Stimulated activated CD4-positive, alpha-beta T cell treated with anti-CD3 and anti-CD28 coated beads, Interleukin-1b, Interleukin-23, amount 100 ng/mL, for 1 hour (primary cell): ENCODE measurements at places on chromosomes 5 and 9.

GRCh38 chr5:134289509-134290113, 63.7 kb upstream of the PPP2CA start:
- DNase-seq, result no peak

GRCh38 chr5:154397652-154398406, 48.0 kb upstream of the SAP30L start:
- no peak for DNase-seq

DNA sequence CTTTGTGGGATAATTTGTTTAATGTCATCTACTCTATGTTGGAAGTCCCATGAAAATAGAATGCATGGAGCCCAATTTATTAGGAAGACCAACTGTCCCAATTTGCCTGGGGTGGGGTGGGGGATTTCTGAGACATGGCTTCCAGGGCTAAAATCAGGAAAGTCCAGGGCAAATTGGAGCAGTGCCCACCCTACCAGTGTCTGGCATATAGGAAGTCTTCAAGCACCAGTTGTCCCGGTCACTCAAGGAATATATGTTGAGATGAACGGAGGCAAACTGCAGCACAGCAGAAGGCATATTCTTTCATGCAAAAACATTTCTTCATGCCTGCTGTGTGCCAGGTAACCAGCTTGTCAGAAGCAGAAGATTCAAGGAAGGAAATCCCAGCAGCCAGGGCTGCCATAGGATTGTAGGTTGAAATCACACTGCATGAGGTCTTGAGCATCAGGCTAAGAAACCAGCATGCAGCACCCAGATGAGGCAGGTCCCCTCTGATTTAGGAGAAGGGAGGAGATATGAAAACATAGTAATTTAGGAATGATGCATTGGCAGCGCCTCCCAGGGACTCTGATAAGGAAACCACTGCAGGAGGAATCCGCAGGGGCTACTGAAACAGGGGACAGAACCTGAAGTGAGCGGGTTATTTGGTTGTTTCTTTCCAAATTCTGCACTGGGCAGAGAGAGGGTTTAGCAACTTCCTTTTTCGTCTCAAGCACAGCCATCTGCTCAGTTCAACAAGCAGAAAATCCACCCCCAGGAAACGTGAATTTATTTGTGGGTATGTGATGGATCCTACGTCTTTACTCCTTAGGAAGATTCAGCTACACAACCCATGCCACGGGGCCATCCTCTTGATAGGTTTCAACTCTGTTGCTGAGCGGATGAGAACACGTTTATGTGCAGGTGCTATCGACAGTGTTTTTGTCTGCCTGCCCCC, 112.6 kb upstream of the CPEB4 start:
- no peak for DNase-seq

DNA sequence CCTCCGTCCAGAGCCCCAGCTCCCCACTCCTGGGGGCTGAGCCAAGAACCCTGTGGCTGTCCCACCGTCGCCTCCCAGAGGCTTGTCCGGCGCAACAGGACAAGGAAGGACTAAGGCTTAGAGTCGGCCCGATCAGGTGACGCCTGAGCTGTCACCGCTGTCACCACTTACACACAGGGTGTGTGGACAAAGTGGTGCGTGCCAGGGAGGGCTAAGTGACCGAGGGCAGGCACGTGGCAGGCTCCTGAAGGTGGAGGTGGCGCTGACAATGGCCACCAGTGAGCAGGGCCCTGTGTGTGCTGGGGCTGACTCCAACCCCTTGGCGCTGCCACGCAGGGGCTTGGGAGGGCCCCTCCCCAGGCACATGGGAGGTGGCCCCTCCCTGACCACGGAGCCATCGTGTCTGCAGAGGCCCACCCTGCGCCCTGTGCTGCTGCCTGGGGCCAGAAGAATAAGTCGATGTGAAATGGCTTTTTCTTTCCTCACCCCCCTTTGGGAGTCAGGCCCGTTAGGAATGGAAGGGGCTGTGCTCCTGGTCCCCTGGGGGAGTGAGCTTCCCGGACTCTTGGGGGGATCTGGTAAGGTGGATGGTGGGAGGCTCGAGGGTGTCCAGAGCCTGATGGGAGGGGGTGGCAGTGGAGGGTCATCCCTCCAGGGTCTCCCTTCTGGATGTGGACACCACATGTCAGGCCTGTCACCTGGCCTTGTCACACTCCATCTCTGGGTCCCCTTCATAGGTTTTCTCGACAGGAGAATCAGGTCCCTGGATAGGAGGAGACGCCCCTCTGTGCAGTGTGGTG, 2.6 kb upstream of the GPSM1 start:
- no peak for DNase-seq

DNA sequence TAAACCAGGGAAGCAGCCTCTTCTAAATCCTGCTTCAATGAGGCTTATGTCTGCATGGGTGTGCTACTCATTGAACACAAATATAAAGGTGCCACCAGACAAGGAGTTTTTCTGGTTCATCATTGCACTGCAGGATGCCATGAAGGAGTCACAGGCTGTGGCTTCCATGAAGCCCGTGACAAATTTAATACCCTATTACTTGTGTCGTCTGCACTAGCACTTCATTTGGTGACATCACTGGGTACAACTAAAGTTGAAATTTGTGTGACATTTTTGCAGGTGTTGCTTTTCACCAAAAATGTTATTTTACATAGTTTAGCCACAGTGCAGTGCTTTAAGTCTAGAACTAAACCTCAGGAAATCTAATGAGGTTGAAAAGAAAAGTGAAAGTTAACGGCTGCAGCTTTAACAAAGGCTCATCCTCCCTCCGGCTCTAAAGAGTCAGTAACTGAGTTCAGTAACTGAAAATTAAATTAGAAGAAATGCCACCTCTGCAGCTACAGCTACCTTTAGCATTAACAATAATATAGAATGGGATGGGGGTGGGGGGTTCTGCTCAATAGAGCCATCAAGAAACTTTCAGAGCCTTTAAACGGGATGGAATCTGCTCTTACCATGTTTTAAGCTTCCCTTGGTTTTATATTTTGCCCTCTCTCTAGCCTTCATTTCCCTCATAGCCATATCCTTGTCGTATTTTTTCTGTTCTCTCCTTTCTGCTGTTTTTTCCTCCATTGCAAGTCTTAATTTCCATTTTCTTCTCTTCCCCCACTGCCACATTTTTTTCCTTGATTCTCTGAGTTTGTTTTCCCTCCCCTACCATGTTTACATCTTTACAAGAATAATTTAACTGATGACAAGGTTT, 233.8 kb upstream of the TMEM161B start:
- no peak for DNase-seq

DNA sequence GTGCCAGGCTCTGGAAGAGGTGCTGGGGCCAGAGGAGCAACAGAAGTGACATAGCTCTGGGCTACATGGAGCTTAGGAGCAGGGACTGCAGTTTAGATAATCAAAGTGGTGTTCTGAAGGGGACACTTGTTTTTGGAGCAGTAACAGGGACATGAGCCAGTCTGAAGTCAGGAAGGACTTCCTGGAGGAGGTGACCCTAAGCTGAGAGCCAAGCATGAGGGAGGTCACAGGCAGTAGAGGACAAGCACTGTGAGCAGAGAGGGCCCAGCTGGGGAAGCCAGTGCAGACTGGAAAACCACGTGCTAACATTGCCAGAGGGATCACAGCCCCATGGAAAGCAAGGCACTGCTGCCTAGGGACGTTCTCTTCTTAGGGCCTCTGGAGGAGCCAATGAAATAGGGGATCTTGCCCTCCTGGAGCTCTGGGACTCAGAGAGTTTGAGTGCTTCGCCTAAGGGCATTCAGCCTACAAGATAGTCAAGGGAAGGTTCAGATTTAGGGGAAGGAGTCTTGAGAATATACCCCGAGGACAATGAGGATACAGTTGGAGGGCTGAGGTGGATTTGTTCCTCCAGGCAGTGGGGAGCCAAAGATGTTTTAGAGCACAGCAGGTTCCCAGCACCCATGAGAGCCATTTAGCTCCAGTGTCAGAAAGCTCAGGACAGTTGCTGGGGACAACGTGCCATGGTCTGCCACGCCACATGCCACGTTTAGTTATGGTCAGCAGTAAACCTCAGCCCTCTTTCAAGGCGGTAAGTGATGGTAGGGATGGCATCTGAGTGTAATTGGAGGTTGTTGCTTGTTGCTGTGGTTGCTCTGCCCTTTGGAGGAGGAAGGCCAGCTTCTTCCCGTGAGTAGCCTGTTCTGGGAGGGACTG, 40.5 kb upstream of the SH3PXD2B start:
- no peak for DNase-seq

GRCh38 chr5:76861612-76862011, 11.8 kb downstream of the S100Z start:
- no peak for DNase-seq

DNA sequence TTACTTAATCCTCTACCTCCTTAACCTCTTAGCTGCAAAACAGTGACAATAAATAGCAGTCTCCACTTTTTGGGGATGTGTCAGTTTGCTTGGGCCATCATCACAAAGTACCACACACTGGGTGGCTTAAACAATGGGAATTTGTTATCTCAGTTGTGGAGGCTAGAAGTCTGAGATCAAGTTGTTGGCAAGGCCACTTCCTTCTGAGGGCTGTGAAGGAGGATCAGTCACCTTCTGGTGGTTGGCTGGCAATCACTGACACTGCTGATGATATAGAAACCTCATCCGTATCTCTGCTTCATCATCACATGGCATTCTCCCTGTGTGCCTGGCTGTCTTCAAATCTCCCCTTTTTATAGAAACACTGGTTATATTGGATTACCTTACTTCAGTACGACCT, 187.1 kb upstream of the TBC1D2 start:
- DNase-seq, result no peak

DNA sequence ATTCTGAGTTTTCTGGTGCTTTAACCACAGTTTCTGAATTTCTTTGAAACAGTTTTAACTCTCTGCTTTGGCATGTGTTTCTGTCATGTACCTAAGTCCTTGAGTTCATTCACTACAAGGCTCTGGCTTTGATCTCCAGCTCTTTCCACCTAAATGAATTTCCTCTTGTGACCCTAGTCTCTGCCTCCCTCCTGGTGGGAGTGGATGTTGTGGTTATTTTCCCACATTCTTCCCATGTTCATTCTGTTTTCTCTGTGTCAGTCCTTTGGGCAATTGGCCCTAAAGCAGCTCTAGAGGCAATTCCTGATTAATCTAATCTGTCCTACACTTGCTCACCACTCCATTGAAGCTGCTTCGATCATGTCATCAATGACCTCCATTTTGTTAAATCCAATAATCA, 28.4 kb upstream of the DPYSL3 start:
- no peak for DNase-seq

GRCh38 chr5:117255211-117256027, 680.8 kb upstream of the SEMA6A start:
- no peak for DNase-seq

- DNase-seq, result no peak
Observed at GRCh38 chr5:42252306-42252705, 170.9 kb upstream of the GHR start.

DNA sequence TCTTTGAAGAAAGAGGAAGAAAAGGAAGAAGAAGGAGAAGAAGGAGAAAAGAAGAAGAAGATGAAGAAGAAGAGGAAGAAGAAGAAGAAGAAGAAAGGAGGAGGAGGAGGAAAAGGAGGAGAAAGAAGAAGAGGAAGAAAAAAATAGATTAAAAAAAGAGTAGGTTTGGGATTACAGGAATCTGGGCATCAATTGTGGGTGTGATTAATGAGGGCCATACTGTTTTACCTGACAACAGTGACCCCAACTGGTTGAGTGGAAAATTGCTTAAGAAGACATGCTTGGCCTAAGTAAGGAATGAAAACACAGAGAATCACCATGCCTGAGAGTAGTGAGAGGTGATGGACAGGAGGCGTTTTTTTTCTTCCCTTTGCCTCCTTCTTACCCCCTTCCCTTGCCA, 114.6 kb downstream of the FAM170A start:
- no peak for DNase-seq

GRCh38 chr5:119583684-119584083, 45.7 kb upstream of the FAM170A start:
- DNase-seq, result no peak

GRCh38 chr5:18281947-18282581, 647.8 kb downstream of the TAF11L14 start:
- DNase-seq, result no peak

GRCh38 chr5:72067682-72068470, 39.4 kb upstream of the MAP1B start:
- DNase-seq, result no peak

GRCh38 chr9:33623658-33624586, 99.9 kb downstream of the ANKRD18B start:
- peak; percentile 47 for DNase-seq

DNA sequence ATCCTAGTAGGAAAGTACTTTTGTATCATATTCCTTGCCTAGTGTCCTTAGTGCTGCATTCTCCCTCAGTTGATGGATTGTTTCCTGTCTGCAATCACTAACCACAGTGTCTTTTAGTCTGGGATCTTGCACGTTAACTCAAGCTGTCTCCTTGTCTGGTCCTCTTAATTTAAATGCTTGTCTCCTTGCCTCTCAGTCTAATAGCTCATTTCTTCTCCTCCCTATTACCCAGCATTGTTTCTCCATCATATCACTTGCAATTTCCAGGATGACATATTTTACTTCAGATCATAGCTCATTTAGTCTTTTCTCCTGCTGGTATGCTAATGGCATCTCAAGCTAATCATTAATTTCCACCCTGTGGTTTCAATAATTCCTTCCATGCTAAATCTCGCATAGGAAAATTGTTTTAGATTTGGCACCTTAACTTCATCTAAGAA, 2052.0 kb upstream of the C9orf72 start:
- no peak for DNase-seq

DNA sequence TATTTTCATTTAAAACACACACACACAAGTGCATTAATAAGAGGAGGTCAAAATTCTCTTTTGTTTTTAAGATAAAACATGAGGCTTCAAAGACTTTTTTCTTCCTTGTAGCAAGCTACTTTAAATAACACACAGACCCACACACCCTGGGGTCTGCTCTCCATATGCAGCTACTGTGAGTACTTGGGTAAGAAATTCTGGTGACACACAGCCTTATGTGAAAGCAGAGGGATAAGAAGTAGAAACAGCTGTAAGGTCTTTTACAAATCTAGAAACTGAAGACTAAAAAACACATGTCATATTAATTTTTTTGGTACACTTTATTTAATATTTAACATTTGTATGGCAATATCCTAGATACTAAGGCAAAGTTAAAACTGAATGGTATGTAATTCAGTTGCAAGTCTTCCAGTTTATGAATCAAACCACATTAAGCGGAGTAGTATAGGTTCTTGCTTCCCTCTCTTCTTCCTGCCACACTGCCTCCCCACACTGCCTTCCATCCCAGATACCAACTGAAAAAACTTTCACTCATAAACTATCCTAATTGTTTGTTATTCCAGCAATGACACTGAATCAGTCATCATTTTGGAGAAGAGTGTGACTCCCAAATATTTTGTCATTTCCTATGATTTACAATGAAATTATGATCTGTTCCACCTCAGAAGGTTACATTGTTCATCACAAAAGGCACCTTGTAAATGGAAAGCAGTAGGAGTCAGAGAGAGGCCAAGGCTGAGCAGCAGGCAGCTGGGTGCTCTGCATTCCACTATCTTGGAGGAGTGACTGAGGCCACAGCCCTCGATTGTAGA, 92.0 kb downstream of the PLCXD3 start:
- no peak for DNase-seq

- no peak for DNase-seq
Observed at GRCh38 chr5:45741110-45741509, 44.9 kb upstream of the HCN1 start.

GRCh38 chr5:52077941-52078815, 694.9 kb downstream of the ISL1 start:
- no peak for DNase-seq

- DNase-seq, result no peak
Observed at GRCh38 chr9:99601571-99602111, 220.0 kb upstream of the NR4A3 start.

GRCh38 chr9:137499858-137500661, 40.9 kb upstream of the NSMF start:
- no peak for DNase-seq

- DNase-seq, result no peak
Observed at GRCh38 chr5:9766581-9766980, 136.4 kb upstream of the TAS2R1 start.
